WTC11 (cell line): ENCODE measurements at places on chromosomes 13 and 19. TPM values are rescaled to one million over a fixed set of nuclear protein-coding genes. Genes with fewer than 3 reads are reported as not detected.

Gene SLC7A10
- 4.2 to 4.9 TPM (median 4.4 TPM) in 3 replicates for total RNA-seq

Gene WTIP
- 14.3 to 18.1 TPM (median 16.0 TPM) in 3 replicates for total RNA-seq

Gene KIR2DL4
- total RNA-seq: not detected in 3 replicates

Gene OR7D2
- not detected in 3 replicates for total RNA-seq

Gene STOML3
- not detected in 3 replicates for total RNA-seq

Gene IZUMO2
- 1.0 to 3.5 TPM (median 2.4 TPM) in 3 replicates for total RNA-seq

Gene ATXN8OS
- total RNA-seq: not detected in 3 replicates

Gene KL
- total RNA-seq: 0.07 TPM in 1 of 3 replicates, not detected in the others

Gene GMIP
- 19.8 to 23.0 TPM (median 21.9 TPM) in 3 replicates for total RNA-seq

Gene RAX2
- 0.09 TPM in 1 of 3 replicates, not detected in the others for total RNA-seq

Gene PLVAP
- total RNA-seq: 0.11 to 0.27 TPM in 2 of 3 replicates, not detected in the other

Gene DLL3
- 16.4 to 23.9 TPM (median 21.6 TPM) in 3 replicates for total RNA-seq

Gene FLT3LG
- 2.9 to 5.3 TPM (median 3.6 TPM) in 3 replicates for total RNA-seq

Gene SH2D3A
- total RNA-seq: 25.1 to 30.3 TPM (median 26.7 TPM) in 3 replicates

Gene GSX1
- total RNA-seq: not detected in 3 replicates

Gene POLR1D
- 185 to 198 TPM (median 191 TPM) in 3 replicates for total RNA-seq

Gene FXYD1
- 11.3 to 13.4 TPM (median 13.3 TPM) in 3 replicates for total RNA-seq

Gene FBXO27
- 18.9 to 22.7 TPM (median 20.0 TPM) in 3 replicates for total RNA-seq

Gene KCNN4
- 0.76 to 1.1 TPM (median 0.98 TPM) in 3 replicates for total RNA-seq

Gene IGSF23
- not detected in 3 replicates for total RNA-seq

Gene CBY2
- total RNA-seq: 0.50 to 0.74 TPM in 2 of 3 replicates, not detected in the other

Gene APOC4
- total RNA-seq: not detected in 3 replicates

Gene CEBPG
- 28.9 to 33.1 TPM (median 30.4 TPM) in 3 replicates for total RNA-seq
